AML-193 (cell line): ENCODE measurements at places on chromosomes 16 and 17.

DNA sequence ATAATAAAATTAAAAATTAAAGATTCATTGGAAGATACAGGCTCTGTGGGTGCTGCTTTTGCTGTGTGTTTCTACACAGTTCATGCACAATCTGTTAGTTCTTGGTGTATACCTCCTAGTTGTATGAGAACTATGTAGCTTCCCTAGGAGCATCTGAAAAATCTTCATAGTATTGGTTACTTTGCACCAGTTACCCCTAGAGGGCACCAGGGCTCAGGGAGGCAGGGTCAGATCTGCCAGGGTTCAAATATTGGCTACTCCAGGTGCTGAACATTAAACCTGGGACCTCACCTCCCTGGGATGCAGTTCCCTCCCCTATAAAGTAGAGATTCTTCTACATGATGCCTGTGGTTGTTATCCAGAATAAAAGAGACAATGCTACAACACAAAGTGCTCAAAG lies 583.0 kb upstream of the CDH11 start:
- no peak for DNase-seq

DNA sequence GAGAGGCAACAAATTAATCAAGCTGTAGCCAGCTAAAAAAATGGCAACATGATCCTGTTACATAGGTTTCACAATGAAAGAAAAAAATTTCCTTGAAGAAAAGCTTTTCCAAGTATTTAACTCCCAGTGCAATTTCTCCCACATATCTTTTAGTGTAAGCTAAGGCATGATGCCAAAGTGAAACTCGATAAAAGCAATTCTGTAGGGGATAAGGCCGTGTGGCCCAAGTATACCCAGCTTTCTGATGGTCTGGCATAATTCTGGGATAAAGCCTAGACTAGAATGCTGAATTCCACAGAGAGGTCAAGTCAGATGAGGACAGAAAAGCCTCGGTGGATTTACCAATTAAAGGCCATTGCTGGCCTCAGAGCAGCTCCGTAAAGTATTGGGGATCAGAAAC lies 36.2 kb downstream of the CTCF start:
- no peak for DNase-seq

- no peak for DNase-seq
These were observed 441 bp downstream of the VASN start for GRCh38 chr16:4372001-4372577.

GRCh38 chr16:57999971-58000705 lies at the start of gene ZNF319:
Gene ZNF319 (minus strand): TSS chr16:58000672. CDS start chr16:57998265, 2,407 bp downstream.
- DNase-seq, result no peak
